Chondrocyte (in vitro differentiated cells): ENCODE measurements at places on chromosomes 5 and 9. TPM values are rescaled to one million over a fixed set of nuclear protein-coding genes. Genes with fewer than 3 reads are reported as not detected.

- DNase-seq, result no peak
These were observed 845.9 kb downstream of the CDH9 start for GRCh38 chr5:26192486-26192885.

DNA sequence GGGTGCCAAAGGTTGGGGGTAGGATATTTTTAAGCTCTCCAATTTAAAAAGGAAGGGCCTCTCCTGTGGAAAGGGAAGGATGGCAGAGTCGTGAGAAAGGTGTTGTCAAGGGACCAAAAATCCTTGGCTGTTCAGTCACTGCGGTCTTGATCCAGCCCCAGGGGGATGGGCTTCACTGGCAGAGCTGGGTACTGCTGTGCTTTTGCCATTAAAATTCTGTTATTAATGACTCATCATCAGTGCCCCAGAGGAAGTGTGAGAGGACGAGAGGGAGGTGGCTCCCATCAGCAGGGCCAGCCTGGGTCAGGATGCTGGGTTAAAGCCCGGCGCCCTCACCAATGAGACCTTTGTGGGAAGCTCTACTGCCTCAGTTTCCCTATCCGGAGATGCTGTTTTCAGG lies 16.7 kb downstream of the PCDH12 start:
- DNase-seq, result no peak

SPATA31A3 gene
- not detected in 3 replicates for total RNA-seq

DNA sequence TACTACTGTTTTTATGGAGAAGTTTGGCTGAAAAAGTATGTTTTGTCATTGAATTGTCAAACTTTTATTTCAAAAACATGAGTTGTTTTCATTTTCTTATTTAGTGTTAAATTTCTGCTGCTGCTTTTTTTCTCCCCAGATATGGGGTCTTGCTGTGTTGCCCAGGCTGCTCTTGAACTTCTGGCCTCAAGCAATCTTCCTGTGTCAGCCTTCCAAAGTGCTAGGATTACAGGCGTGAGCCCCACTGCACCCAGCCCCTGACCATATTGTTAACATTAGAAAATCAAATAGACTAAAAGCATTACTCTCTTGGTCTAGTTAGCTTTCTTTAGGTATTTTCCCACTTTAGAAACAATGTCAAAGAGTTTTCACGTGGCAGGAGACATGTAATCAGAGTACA lies 215.3 kb downstream of the KDM4C start:
- DNase-seq, result no peak
